ENCODE measurements at places on chromosomes 5 and 9.

- DNase-seq = no peak
Observed at GRCh38 chr9:128026773-128027541, 40.2 kb downstream of the NAIF1 start.

DNA sequence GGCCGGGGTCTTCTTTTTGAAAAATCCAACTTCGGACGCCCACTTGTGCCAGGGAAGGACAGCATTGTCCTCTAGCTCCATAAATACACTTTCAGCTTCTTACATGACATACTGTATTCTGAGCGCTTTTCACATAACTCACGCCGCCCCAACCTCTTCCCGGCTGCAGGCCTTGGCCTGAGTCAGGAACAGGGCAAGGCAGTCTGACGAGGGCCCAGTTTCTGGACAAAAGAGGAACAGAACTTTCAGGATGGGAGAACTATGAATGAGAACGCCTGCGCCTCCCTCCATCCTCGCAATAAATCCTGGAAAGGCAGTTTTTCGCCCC, 650 bp downstream of the DCTN4 start:
- no peak for DNase-seq

GRCh38 chr5:19208397-19208796, 779.6 kb downstream of the CDH18 start:
- DNase-seq = no peak

DNA sequence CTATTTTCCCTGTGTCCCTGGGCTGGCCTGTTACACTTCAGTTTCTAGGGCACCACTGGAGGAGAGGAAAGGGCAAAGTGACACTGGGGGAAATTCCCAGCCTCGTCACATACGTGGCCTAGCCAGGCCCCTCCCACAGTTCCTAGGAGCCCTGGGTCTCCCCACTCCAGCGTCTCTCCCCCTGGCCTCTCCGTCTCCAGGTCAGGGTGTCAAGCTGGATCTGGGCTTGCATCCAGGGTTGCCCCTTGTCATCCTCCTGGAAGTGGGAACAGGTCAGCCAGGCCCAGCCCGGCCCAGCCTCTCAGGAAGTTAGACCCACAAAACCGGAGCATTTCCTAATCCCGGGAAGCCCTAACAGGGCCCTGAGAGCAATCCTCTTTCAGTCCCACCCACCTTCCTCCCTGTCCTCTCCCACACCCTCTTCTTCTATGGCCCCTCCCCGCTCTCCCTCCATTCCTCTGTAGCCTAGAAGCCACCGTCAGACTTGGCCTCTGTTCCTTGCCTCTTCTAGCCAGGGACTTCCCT, 4.7 kb upstream of the TNIP1 start:
- no peak for DNase-seq

DNA sequence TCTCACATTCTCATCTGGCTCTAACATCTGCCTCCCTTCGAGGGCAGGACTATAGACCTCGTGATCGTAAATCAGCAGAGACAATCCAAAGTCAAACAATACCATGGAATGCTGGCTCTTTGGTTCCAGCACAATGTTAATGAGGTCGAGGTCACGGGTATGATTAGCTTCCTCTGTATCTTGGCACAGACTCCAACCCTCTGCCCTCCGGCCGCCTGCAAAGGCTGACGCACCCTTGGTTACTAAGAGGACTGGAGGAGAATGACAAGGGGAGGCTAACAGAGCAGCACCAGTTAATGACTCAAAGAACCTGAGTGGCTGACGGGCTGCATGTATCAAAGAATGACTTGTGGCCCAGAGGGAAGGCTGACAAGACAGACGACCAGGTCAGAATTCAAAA, 10.1 kb downstream of the LHFPL2 start:
- peak; percentile 12 for DNase-seq

DNA sequence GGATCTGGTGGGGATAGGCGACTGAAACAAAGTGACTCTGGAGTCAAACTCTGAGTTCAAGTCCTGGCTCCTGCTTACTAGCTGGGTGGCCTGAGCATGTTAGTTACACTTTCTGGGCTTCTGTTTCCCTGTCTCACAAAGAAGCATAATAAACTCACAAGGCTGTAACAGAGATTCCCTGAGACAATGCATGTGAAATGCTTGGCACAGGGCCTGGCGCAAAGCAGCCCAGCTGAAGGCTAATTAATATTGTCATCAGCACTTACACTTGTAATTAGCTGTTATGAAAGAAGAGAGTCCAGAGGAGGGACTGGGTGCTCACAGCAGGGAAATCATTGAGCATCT, 64.1 kb upstream of the SPOCK1 start:
- no peak for DNase-seq

DNA sequence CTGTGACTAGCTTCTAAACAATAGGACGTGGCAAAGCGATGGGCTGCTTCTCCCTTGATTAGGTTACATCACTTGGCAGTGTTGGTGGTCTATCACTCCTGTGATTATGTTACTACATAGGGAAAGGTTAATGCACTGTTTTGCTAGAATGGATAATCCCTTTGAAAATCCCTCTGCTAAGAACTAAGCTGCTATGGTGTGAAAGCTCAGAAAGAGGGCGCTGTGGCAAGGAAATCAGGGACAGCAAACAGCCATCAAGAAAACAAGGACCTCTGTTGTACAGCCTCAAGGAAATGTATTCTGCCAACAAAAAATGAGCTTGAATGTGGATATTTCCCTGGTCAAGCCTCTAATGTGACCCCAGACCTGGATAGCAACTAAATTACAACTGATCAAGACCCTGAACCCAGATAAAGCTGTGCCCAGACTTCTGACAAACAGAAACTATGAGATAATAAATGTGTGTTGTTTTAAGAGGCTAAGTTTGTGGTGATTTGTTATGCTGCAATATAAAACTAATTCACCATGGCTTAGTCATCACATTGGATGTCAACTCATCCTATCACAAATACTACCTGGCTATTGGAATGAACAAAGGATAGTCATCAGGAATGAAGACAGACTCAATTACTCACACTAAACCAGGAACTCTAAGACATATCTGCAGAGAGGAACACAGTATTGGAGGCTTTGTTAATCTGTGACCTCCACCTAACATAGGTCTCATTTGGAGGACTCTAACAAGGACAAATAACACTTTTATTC, 1215.9 kb downstream of the EFNA5 start:
- DNase-seq = no peak

DNA sequence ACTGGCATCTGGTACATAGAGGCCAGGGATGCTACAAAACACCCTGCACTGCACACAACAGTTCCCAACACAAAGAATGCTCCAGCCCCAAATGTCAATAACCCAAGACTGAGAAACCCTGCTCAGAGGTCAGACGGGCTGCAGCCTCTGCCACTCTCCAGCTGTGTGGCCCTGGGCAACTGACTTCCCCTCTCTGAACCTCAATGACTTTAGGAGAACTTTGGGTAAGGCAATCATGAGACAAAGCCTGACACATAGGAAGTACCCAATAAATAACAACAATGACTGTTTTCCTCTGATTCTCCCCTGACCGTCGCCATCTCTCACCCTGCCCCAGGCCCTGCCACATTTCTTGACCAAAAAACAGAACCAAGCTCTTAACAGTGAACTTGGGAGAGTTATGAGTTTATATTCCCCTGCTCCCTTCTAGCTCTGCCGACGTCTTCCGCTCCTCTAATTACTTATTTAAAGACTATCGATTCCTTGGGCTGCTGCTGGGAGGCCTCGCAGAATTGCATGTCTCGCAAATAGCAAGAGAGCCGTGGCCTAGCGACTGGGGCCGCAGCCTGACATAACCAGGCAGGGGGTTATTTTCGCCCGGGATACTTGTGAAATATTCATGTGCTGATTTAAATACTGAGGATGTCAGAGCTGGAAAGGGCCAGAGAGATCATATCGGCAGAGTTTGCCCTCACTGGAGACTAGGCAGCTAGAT, 24.5 kb upstream of the CRB2 start:
- no peak for DNase-seq

DNA sequence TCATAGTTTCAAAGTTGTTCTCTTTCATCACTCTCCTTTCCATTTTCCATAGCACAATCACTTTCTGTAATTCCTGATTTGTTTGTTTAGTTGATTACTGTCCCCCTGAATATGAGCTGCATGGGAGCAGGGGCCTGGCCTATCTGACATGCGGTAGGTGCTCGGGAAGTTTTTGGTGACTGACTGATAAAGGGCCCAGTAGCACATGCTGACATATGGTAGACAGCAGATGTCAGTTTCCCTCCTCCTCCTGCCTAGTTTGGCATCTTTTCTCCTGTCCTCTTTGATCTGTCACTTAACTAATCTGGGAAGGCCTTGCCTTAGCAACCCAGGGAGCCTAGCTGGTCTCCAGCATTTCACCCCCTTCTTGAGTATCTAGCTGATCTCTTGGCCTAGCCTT, 14.4 kb downstream of the GALNT12 start:
- no peak for DNase-seq

DNA sequence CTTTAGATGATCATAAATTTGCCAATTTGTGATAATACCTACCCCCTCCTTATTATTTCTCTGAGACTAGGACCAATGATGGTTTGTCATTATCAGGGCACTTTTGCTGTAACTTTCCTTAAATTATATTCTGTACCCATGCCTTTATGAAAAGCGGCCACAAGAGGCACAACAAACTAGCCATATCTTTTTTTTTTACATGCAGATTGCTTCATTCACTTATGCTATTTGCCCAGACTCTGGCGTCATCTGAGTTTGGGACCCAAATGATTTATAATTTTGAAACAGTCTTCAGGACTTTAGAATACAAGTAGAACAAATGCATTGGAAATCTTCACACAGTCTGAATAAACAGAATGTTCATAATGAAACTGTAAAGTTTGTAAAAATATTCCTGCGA, 408.1 kb downstream of the MAT2B start:
- no peak for DNase-seq

GRCh38 chr9:37953206-37953774, 49.4 kb upstream of the SLC25A51 start:
- no peak for DNase-seq

- DNase-seq = no peak
Observed at GRCh38 chr9:14889451-14889850, 20.8 kb downstream of the FREM1 start.

GRCh38 chr9:96646081-96646991, 8.8 kb downstream of the PRXL2C start:
- no peak for DNase-seq

- no peak for DNase-seq
Observed at GRCh38 chr9:21795483-21795882, 7.0 kb upstream of the MTAP start.

DNA sequence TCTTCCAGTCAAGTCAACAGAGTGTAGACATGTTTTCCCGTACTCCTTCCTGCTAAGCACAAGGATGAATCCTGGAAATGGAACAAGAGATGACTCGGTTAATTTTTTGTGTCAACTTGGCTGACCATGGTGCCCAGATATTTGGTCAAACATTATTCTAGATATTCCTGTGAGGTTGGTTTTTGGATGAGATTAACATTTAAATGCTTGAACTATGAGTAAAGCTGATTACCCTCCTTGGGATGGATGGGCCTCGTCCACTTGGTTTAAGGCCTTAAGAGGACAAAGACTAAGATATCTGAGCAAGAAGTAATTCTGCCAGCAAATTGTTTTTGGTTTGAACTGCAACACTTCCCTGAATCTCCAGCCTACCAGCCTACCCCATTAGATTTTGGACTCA, 338.1 kb upstream of the MSX2 start:
- DNase-seq = no peak

- DNase-seq = no peak
Observed at GRCh38 chr9:88590558-88591146, 55.7 kb downstream of the NXNL2 start.

GRCh38 chr5:149903404-149903803, 41.2 kb downstream of the PDE6A start:
- DNase-seq = no peak

- DNase-seq = no peak
Observed at GRCh38 chr5:65647941-65648340, 23.1 kb downstream of the SHLD3 start.

DNA sequence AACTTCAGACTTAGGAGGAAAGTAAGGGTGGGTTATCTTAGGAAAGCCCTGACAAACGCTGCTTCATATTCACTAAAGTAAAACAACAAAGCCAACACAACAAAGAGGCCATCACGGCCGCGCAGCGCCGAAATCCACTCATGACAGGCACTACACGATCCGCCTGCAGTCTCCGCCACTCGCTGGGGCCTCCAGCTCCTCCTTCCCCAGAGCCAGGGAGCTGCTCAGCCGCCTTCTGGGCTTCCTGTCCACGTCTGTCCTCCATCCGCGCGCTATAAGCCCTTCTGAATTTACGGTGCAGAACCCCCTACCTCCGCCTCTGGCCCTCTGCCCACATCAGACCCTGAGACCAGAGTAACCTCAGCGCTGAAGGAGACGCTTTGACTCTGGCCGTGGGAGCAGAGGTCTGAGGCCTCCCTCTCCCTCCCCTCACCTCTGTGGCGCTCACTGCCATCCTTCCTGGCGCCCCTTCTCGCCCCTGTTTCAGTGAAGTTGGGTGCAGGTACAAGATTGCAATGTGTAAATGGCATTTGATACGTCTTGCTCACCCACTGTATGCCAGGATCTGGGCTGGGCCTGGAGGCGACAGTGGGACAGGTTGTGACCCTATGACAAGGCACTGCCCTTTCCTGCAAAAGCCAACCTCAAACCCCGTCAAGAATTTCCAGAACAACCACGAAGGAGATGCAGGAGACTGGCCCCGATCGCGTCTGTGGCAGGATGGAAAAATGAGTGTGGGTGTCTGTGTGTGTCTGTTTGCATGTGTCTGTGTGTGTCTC, 74.9 kb upstream of the PHYKPL start:
- DNase-seq = no peak

DNA sequence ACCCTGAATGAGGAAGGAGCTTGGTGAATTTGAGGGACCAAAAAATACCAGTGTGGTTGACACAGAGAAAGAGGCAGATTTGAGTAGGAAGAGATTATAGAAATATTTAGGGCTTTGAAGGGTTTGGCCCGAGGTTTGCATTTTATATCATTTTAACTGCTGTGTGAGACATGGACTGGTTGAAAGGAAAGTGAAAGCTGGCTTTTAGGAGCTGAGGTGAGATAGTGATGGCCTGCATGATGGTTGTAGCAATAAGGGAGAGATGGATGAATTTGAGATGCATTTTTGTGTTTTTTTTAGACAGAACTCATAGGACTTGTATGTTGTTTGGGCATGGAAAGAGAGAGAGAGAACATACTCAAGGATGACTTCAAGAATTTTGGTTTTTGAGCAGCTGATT, 21.7 kb downstream of the FER start:
- no peak for DNase-seq

All from esophagus squamous epithelium (tissue), 5 donors.